ENCODE measurements at places on chromosomes 1 and 21.

DNA sequence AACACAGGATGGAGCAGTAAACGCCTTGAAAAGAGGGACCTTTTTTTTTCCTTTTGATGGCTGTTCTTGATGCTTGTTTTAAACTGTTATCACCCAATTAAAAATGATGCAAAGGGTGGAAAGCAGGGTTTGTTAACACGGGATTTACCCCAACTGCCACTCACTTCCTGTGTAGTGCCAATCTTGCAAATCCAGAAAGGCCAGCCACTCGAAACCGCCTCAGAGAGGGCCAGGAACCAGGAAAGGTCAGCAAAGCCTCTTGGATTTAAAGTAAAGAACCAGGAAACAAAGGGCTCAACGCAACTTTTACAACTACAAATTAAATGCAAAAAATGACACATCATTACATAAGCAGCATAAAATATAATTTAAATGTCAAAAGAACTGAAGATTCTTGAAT lies 347.4 kb downstream of the PDE4B start:
- no peak for DNase-seq

GRCh38 chr21:14684071-14684470 lies 138.0 kb upstream of the SAMSN1 start:
- DNase-seq, result no peak

DNA sequence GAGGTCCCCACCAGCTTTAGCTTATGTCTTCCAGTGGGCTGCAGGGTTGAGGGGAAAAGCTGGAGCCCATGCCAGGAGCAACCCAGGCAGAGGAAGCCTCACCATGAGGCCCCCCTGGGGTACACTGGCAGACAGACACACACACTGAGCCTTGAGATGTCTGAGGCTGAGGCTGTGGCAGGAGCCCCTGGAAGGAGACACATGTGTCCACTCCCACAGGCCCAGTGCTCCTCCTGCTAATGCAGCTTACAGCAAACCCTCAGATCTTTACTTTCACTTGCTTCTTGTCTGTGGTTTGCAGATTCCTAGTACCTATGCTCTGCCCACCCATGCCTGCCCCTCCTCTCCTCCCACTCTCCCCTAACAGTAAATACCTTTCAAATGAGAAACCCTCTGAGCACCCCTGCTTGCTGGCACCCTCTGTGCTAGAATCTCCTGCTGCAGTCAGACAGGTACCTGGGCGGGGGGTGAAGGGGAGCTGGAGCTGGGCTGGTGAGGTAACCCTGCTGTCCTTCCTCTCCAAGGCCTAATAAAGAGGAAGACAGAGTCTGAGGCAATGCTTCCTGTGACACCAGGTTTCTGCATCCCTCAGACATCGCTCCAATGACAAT lies 63.4 kb upstream of the NEK2 start:
- DNase-seq, result no peak

DNA sequence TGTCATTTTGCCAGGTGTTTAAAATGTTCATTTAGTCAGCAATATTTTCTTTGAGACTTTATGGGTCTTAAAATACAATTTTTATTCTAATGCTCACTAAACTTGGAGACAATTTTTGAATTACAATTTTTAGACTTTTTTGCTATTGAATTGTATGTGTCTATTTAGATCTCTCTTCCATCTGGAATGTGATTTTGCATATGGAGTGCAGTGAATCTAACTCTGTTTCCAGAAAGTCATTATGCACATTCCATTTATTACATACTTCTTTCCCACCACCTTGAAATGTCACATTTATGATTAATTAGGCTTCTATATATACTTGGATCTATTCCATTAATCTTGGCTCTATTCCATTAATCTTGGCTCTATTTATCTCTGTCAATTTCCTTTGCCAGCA lies 5.6 kb upstream of the TSPEAR start:
- no peak for DNase-seq

- DNase-seq, result no peak
Measured at GRCh38 chr21:43726686-43727518, 8.0 kb downstream of the PDXK start.

- no peak for DNase-seq
Measured at GRCh38 chr1:1997576-1997975, 6.0 kb downstream of the CFAP74 start.

DNA sequence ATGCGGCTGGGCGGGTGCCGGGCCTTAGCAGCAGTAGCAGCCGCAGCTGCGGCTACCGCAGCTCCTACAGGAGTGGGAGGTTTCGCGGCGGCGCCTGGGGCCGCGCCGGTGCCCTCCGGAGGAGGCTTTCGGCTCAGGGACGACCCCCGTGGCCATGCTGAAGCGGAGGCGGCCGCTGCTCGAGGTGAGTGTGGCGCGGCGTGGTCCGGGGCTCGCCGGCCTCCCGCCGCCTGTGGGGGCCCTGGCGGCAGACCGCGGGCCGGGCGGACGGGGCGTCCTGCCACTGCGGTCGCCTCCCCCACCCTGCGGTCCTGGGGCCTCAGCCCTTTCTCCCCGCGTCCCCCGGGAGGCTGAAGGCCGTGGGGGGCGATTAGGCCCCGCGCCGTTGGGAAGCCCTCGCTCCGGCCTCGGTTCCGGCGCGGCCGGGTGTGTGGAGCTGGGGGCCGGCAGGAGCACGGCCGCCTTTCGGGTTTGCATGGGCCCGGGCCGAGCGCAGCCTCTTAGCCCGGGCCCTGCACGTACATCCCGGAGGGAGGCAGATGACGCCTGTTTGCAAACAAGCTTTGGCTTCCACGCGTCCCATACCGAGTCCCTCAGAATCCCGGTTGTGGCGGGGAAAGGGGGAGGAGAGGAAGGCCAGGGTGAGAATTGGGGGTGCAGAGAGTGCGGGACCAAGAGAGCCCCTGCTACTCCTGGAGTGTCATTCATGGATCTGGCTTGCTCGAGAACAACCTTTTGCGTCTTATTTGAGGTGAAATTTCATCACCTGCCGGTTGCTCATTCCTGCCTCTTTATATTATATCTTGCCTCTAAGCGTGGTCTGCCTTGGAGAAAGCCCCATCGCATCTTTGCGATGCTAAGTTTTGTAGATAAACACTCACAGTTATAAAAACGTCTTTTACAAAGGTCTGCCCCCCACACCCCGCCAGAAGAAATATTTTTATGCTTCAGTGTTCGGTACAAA lies 613 bp downstream of the ZFYVE9 start:
- peak; percentile 74 for DNase-seq

All from tongue (tissue), 3 donors.